Activated CD8-positive, alpha-beta T cell treated with anti-CD3 and anti-CD28 coated beads, Interleukin-2, amount 10 ng/mL, durations not matched to agents 7 days and 5 days (primary cell): ENCODE measurements at places on chromosomes 3 and 15. TPM values are rescaled to one million over a fixed set of nuclear protein-coding genes. Genes with fewer than 3 reads are reported as not detected.

GRCh38 chr3:124158168-124158881 lies 166.4 kb upstream of the ROPN1 start:
- no peak for DNase-seq

DNA sequence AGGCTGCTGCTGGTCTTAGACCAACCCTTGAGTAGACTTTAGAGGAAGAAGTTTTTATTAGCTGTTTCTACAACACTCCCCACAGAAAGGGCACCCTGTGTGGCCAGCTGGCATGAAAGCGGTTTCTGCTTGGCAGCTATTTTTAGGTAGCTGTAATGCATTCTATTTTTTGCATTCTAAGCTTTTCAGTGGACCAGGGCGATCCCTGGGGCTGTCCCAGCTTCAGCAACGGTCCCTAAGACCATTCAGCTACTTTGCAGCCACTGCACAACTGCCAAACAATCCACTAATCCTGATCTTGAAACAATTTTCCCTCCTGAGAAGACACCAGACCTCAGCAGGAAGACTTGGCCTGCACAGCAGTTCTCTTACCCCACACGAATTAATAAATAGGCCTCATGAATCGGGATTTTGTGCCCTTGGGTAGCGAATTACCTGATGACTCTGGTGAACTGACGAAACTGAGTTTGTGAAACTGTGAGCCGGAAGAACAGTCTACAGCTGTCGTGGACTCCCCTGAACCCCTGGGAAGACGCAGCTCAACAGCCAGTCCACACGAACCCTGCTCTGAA lies 14.6 kb upstream of the TFRC start:
- DNase-seq = no peak

The PTPRG gene
- not detected for total RNA-seq

GRCh38 chr15:50116477-50116876 lies 2.6 kb downstream of the ATP8B4 start:
- peak; percentile 37 for DNase-seq

GRCh38 chr3:109772520-109772919 lies 435.2 kb upstream of the DPPA4 start:
- no peak for DNase-seq

The AMIGO3 gene
- total RNA-seq = 2.0 TPM

DNA sequence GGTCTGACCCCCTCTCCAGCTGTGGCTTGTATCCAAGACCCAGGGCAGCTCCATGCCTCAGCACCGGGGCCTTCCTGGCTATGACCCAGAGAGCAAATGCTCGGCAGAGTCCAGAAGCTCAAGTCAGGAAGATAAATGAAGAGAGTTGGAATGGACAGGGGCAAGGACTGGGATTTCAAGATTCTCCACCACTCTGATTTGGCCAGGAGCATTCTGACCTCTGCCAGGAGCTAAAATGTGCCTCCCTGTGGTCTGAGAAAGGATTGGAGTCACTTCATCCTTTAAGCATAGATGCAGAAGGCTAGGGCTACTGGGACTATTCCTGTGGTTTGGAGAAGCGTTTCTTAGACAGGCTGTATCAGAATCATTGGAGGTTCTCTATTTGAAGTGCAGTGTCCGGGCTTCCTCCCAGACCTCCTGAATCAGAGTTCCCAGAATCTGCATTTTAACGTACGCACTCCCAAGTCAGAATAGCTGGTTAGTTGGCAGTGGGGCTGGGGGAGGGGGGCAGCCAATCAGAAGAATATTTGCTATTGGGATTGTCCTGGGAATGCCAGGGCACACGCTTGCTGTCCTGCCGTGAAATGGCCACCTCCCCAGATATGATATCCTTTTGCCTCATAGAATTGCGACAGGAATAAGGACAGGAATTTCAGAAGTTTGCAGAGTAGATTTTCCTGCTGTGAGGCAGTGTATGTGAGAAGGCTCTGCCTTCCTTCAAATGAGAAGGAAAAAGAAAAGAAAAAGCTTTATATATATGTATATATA lies 57.4 kb downstream of the HRH1 start:
- no peak for DNase-seq

GRCh38 chr3:15753056-15753710 lies 44.6 kb downstream of the ANKRD28 start:
- no peak for DNase-seq

DNA sequence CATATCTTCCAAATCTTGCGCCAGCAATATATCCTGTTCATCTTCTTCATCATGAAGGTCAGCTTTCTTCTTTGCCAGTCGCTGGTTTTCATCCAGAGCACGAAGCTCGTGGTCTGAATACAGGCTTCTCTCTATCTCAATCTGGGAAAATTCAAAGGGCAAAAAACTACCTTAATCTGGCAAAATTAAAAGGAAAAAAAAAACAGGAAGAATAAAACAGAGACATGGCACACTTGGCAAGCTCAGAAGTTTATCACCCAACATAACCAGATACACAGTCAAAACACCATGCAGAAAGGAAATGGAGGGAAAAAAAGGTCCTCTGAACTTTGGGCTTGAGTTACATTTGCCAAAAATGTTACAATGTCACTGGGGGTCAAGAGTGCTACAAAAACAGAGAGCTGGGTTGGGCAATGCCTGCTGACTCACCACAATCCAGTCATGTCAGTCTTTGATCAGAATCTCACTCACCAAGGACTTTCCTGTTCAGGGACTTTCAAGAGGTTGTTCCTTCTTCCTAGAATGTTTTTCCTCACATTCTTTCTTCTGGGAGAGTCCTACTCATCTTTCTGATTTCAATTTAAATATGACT lies 1.5 kb downstream of the MRPL46 start:
- DNase-seq = peak; percentile 17

The REC114 gene
- total RNA-seq = not detected

The DET1 gene
- 1.7 TPM for total RNA-seq

- DNase-seq = no peak
These were observed 325.4 kb upstream of the WNT5A start for GRCh38 chr3:55812394-55813013.

The CKMT1B gene
- not detected for total RNA-seq

DNA sequence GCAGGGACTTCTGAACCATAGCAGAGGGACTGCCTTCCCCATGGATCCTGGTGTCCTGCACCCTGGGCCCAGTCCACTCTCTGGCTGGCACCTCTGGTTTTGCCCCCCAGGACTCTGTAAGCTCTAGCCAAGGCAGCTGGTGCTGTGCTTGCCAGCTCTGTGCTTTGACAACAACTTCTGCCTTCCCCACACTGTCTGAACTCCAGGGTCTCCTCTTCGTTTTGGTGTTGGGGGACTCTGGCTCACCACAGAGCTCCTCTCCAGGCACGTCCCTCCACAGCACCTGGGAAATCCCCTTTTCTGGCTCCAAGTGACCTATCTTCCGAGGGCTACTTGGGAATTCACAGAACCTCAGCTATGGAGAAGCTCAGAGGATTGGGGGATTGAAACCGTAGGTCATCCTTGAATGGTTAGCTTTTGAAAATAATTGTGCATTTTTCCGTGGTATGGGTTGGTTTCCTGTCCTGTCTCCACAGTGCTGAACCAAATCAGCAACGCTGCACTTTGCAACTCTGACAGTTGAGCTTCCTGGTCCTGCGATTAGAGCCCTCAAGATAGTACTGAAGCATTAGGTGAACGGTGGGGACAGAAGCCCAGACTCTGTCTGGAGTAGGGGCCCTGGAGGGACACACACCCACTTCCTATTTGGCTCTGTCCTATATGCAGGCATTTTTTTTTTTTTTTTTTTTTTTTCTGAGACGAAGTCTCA lies 152.4 kb downstream of the APBA2 start:
- peak; percentile 35 for DNase-seq

DNA sequence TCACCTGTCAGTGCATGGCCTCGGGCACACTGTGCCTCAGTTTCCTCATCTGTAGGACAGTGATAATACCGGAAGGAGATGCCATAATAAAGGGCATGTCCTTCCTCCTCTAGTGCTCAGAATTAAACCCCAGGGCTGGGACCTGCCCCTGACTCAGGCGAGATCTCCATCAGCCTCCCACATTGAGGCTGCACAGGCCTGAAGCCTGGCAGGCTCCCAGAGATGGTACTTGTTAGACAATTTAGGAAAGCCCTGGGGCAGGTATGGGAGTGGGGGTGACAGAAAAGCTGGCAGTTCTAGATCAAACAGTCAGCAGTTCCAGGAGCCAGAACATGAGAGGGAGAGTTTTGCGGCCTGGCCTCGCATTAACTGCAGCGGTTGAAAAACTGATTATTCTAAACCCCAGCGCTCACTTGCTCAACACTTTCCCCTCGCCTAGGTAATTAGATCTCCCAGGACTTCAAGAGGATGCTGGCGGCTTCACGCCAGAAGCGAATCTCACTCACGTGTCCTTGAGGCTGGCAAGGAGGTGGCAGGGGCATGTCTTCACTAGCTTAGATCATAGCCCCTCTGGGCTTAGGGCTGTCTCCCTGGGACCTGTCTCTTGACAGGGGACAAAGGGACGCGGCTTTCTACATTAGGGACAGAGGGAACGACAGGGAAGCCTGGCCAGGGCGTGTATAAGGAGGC lies 73.1 kb downstream of the ATP2B2 start:
- no peak for DNase-seq

The FOXB1 gene
- 0.50 TPM for total RNA-seq

DNA sequence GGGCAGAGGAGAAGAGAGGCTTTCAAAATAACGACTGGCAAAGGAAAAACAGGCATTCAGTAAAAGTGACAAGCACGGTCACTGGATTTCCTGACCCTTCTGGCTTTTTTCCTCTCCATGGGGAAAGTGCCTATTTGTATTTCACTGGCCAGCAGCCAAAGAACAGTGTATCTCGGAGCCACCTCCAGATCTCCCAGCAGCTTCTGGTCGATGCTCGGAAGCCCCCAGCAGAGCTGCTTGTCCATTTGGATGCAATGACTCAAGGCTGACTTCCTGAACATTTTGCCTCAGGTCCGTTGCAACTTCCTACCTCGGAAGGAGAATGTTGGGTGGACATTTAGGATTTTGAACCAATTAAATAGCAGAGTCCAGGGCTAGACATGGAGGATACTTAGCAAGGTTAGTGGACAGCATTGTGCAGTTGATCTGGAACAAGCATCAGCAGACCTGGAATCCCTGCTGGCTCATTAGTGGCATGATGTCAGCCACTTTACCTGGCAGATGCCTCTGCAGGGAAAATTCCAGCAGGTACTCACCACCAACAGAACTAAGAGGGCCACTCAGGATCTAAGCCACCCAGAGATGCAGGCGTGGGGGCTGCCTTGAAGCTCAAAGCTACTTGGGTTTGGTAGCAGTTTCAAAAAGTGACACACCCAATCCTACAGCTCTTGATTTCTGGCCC lies 1.1 kb downstream of the FAM107A start:
- DNase-seq = no peak

GRCh38 chr3:123298903-123299302 lies 97.2 kb downstream of the SEC22A start:
- no peak for DNase-seq

The PAK6 gene
- total RNA-seq = 1.4 TPM

DNA sequence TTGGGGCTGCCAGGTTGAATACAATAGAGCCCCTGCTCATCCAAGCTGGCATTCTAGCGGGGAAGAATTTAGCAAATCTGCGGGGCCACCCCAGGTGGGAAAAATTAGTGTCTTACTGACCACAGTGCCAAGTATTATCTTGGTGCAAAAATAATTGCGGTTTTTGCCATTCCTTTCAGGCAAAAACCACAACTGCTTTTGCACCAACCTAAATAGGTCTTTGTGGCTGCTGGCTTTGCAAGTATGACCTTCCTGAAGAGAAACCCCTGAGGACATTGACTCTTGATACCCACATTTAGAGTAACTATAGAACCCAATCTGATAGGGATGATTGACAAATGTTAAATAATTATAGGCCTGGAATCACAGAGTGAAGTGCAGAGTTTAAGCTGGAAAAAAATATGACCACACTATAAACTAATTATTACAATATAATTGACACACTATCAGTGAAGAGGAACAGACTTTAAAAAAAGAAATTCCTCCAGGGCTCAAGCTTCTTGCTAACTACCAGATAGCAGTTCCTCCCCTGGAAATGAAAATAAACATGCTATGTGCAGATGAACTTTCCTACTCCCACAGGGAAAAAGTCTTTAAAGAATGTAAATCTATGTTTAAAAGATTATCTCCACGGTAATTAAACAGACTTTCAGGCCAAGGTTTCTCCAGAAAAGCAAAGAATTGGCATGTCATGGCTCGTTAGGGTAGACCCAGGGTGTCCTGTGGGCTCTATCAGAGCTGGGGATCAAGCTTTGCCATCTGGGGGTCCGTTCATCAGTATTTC lies 34.4 kb downstream of the CA12 start:
- DNase-seq = no peak

The NPAP1 gene
- total RNA-seq = not detected

The PLCB2 gene
- 160 TPM for total RNA-seq

The MAP2K1 gene
- total RNA-seq = 108 TPM

DNA sequence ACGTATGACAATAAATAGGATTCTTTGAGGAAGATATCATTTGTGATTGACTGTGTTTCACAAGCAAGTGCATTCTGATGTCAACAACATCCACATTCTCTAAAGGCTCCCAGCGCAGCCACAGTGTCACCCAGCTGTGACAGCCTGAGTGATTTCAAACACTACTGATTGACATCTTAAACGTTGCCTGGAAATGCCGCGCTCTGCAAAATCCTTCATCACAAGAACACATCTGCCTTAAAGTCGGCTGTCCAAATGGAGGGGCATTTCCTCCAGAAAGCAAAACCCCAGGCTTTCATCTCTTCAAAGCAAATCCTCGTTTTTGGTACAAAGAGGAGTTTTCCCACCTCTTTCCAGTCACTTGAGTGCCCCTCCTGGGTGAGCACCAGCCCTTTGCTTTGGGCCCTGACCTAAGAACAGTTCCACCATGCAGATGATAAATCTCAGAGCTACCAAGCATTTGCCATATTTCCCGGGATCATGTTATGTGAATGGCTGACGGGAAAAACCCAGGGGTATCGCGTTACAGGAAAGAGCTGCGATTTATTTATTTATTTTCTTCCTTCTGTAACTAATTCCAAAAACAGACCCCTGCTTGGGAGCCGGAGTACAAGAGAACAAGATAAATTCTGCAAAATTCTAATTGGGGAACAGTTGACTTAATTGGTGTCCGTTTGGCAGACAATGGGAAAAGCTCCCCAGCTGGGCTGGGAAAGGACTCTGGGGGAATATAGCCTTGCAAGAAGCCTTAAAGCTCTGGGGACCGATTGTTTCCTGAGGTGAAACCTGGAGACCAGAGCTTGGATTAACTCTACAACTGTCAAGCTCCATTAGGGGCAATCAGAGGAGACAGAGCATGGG lies 703.8 kb upstream of the NR2F2 start:
- DNase-seq = no peak

- DNase-seq = no peak
These were observed 74.2 kb downstream of the GTF2E1 start for GRCh38 chr3:120816728-120817127.

GRCh38 chr15:64925335-64926330 lies 13.9 kb downstream of the ANKDD1A start:
- no peak for DNase-seq

The HTR3E gene
- total RNA-seq = not detected

- DNase-seq = no peak
These were observed at the start of gene POPDC2 for GRCh38 chr3:119660474-119661440. POPDC2 (minus strand) TSS chr3:119660589; CDS start chr3:119660423, 166 bp downstream.

GRCh38 chr15:77145370-77145769 lies 74.5 kb upstream of the TSPAN3 start:
- no peak for DNase-seq

DNA sequence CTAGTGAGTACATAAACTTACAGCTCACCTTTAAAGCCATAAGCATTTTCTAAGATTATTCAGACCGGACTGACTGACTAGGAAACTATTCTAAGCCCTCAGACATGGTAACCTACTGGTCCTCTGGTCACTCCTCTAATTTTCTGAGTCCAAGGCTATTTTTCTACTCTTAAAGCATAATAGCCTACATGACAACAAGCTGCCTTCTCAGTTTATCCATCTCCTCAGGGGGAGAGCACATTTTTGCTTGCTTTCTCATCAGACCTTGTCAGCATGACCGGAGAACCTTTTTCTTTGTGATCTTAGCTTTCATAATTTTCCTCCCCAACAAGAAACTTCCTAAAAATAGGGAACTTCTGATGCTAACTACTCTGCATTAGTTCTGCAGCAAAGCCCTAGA lies 38.4 kb downstream of the UBP1 start:
- no peak for DNase-seq
